ENCODE measurements at places on chromosomes 3 and 15. TPM values are rescaled to one million over a fixed set of nuclear protein-coding genes. Genes with fewer than 3 reads are reported as not detected.

OXTR gene
- total RNA-seq: 10.8 TPM

GOLGA6D gene
- total RNA-seq: not detected

UNC13C gene
- not detected for total RNA-seq

CYP1A1 gene
- total RNA-seq: 1.8 TPM

PLSCR2 gene
- not detected for total RNA-seq

TMCC1 gene
- total RNA-seq: 11.0 TPM

All from A549 treated with Hydrocortisone at 1 μM for 4 hours (cell line).